ENCODE measurements at places on chromosomes 3 and 15.

GRCh38 chr3:65914740-65915367, 123.9 kb downstream of the MAGI1 start:
- no peak for DNase-seq

DNA sequence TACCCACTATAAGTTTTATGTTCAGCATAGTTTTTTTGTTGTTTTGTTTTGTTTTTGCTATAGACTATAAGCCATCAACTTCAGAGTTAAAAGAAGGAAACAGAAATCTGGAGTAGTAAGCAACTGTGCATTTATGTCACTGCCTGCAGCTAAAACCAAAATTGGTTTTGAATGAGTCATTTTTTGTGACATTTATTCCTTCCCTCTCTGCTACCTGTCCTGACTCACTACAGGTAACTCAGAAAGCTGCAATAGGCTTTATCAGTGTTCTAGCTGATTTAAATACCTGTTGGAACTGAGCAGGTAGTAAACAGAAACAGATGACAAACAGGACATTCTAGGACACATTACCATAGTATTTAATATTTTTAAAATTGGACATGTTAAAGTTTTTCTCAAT, 393.3 kb upstream of the WNT5A start:
- DNase-seq, result no peak

GRCh38 chr3:127077505-127078064, 94.7 kb downstream of the PLXNA1 start:
- no peak for DNase-seq

GRCh38 chr15:72998226-72998625, 54.0 kb upstream of the NEO1 start:
- no peak for DNase-seq

- no peak for DNase-seq
Measured at GRCh38 chr3:153216928-153217327, 54.9 kb downstream of the RAP2B start.

GRCh38 chr15:50135031-50135551, 16.1 kb upstream of the ATP8B4 start:
- no peak for DNase-seq

DNA sequence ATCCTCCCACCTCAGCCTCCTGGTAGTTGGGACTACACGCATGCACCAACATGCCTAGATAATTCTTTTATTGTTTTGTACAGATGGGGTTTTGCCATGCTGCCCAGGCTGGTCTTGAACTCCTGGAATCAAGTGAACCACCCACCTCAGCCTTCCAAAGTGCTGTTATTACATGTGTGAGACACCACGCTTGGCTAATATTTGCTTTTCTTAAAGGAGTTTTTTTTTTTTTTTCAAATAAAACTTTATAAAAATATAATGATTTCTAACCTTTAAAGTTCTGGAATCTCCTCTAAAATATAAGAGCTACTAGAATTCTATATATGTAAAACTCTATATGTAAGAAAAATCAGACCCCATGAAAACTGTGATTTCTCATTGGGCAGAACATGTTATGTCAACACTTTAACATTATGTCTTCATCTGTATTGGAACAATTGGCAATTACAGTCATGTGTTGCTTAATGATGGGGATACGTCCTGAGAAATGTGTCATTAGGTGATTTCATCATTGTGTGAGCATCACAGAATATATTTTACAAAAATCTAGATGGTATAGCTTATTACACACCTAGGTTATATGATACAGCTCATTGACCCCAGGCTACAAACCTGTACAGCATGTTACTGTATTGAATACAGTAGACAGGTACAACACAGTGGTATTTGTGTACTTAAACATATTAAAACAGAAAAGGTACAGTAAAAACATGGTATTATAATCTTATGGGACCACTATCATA, 377.0 kb downstream of the PLCL2 start:
- DNase-seq, result no peak

DNA sequence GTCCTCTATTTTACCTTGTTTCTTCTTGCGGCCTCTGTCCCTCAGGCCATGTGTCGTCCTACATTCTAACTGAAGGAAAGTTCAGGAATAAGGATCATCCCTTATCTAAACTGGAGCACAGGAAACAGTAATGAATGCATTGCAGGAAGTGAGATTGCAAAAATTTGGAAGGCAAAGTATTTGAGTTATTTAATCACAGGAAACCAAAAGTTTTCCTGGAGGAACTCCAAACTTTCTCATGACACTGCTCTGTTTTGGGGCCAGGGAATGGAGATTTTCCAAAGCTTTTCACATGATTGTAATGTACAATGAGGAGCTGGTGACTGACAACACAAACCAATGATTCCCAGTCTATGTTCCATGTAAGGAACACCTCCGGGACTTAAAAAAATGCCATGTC, 57.8 kb upstream of the PLSCR4 start:
- DNase-seq, result no peak

DNA sequence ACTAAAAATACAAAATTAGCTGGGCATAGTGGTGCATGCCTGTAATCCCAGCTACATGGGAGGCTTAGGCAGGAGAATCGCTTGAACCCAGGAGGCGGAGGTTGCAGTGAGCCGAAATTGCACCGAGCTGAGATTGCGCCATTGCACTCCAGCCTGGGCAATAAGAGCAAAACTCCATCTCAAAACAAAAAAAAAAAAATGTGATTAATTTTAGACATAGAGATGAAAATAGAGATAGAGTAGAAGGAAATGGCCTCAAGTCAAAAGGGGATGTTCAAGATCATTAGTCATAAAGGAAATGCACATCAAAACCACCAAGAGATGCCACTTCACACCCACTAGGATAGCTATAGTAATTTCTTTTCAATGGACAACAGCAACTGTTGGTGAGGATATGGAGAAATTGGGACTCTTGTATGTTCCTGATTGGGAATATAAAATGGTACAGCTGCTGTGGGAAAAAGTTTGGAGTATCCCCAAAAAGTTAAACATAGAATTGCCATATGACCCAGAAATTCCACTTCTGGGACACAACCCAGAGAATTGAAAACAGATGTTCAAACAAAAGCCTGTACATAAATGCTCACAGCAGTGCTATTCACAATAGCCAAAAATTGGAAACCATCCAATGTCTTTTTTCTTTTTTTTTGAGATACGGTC, 55.4 kb downstream of the ABHD2 start:
- DNase-seq, result no peak

GRCh38 chr3:24006-24405, 172.6 kb upstream of the CHL1 start:
- DNase-seq, result no peak

- no peak for DNase-seq
Measured at GRCh38 chr3:128155616-128156360, 2.5 kb downstream of the EEFSEC start.

DNA sequence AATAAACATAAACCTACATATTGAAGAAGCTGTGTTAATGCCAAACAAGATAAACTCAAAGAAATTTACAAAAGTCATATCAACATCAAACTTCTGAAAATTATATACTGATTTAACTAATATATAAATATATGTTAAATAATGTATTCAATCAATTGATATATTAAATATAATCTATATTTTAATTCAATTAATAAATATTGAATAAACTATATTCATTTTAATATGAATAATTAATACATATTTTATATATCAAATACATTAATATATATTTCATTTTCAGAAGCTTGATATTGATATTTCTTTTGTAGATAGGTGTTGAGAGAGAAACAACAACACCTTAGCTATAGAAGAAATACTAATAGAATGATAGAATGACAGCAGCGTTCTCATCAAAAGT, 768.1 kb downstream of the MECOM start:
- no peak for DNase-seq

DNA sequence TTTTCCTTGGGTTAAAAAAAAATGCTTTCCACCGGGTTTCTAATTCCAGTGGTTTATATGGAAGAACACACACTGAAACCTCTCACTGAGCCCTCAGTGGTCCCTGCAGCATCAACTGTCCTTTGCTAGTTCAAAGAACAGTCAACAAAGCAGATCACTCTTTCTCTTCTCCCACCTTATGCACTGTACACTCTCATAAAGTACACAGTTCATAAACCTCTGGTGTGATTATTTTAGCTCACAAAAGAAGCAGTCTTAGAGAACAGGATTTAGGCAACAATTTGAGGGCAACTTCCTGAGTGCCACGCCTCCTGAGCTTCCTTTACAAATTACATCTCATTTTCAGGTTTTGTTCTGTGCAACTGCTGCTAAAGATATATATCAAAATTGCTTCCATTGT, 728.4 kb upstream of the GOLIM4 start:
- DNase-seq, result no peak

DNA sequence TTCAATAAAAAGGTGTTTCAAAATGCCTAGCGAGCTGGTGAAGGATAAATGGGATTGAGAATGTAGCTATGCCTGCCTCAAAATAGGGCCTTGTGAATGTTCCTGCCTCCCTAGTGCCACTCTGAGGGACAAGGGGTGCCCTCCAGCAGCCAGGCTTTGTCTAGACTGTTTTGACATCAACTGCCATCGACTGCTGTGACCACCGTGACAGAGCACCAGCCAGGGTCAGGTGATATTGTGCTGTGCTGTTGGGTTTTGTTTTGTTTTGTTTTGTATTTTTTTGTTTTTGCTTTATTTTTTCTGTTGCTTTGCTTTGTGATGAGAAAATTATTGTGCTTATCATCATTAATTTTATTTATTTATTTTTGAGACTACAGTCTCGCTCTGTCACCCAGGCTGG, 144.8 kb downstream of the SMAD6 start:
- no peak for DNase-seq
